ENCODE measurements at places on chromosomes 11 and 22.
A peak's percentile ranks its signal among the peaks of the same experiment; 100 is the strongest.

DNA sequence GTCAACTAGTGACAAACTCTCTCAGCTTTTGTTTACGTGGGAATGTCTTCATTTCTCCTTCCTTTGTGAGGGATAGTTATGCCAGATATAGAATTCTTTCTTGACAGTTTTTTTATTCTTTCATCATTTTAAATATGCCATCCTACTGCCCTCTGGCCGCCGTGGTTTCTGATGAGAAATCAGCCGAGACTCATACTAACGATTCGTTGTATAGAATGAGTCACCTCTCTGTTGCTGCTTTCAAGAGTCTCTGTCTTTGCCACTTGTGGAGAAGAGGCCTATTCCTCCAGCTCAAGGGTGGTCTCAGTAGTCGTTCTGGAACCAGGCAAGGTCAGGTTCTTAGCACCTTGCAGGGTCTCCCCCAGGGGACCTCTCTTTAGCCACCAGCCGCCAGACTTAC, 8.0 kb downstream of the MYO7A start:
- DNase-seq, result peak; percentile 42

GRCh38 chr11:46210133-46210636, 67.3 kb upstream of the CREB3L1 start:
- DNase-seq, result peak; percentile 68

GRCh38 chr11:488992-489391, 18.1 kb downstream of the RNH1 start:
- DNase-seq, result no peak

GRCh38 chr11:132307309-132308020, 937.0 kb downstream of the NTM start:
- no peak for DNase-seq

DNA sequence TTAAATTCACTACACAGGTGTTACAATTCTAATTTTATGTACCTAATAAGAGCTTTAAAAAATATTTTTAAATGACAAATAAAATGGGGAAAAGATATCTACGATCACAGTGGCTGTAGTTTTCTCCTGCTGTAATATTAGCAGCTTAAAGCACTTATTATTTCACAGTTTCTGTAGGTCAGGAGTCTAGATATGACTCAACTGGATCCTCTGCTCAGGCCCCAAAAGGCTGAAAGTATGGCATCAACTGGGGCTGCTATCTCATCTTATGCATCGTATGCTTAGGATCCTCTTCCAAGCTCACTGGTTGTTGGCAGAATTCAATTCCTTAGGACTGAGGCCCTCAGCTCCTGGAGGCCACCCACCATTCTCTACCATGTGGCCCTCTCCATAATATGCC, 12.8 kb downstream of the FBXO3 start:
- no peak for DNase-seq

- no peak for DNase-seq
These were observed 36.2 kb downstream of the FZD4 start for GRCh38 chr11:86918973-86919372.

DNA sequence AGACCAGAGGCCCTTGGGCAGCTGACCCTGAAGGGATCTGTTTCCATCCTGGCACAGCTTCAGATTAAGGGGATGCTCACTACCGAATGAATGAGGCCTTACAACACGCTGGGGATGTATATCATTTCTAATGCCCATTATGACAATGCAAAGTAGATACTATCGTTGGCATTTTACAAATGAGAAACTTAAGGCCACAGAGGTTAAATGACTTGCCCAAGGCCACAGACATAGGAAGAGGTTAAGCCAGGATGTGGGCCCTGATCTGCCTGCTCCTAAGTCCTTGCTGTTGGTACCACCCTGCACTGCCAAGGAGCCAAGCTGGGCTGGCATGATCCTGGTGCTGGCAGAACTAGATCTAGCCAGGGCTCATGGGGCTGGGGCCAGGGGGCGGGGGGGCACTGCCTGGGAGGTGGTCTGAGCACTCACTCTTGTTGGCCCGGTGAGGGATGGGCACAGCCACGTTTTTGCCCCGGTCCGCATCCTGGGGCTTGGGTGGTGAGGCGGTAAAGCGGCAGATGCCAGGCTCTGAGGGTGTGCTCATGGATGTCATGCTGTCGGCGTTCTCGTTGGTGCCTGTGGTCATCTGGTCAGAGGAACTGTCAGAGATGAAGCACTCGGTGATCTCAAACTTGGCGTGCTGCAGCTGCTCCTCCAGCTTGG, 102.8 kb downstream of the CEP164 start:
- DNase-seq, result no peak

DNA sequence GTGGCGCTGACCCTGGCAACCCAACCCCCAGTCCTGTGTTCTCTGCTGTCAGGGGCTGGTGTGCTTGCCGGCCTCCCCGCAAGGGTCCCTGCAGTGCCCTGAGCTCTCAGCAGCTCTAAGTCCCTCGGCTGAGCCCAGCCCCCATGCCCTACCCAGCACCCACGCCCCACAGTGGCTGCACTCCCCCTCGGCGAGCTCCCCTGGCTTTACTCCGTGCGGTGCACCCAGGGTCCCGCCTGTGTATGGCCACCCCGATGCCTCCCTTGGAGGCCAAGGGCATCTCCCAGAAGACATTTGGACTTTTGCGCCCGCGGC, 72.5 kb upstream of the SHISAL1 start:
- DNase-seq, result no peak

DNA sequence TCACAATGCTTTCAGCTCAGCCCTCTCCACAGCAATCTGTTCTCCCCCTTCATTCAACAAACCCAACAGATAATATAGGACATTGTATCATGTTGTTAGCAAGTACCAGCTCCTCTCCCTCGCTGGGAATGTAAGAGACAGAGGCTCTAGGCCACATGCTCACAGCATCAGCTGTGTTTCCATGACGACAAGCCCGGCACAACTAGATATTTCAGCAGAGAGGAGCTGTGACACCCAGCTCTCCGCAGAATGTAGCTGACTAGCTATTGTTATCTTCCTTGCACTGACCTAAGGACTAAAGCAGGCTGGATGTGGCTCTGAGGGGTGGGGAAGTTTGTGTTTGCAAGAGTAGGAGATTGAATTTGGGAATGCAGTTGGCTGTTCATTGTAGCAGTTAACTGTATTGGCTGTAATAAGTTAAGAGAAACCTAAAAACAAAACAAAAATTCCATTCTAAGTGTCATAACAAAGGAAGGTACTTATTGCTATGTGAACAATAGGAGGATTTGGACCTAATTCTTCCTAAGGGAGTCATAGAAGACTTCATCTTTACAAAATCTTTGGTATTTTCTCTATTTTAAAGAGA, 28.0 kb upstream of the RRAS2 start:
- DNase-seq, result no peak

GRCh38 chr11:124900464-124900863, 2.8 kb upstream of the ROBO4 start:
- peak; percentile 78 for DNase-seq

DNA sequence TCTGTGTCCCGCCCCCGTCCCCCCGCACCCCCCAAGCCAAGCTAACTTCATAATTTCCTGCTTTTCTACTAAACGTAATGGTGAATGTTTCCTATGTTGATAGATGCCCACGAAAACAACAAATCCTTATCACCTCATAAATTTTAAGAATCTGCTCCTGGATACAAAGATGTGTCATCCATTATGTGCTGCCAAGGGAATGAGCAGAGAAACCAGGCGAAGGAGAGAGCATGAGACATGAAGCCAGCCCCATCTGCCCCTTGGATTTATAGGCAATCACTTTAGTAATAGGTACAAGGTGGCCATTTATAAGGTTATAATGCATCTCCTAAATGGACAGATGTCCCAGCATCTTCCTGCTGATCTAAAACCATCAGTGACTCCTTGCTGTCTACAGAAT, 30.3 kb downstream of the LAYN start:
- DNase-seq, result no peak

DNA sequence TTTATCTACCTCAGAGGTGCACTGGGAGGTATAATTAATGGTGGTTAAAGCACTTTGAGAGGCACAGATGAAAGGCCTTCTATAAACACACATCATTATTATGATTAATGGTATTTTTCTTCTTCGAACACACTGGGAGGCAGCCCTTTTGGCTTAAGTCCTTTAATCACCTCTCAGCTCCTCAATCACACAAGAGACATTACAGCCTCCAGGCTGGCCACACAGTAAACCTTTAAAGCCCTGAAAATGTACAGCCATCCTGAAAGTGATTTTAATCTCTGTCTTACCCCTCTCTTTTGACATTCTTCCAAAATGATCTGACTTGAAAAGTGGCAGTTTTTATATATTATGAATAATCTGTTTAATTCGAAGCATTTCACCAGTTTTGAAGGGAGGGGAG, 54.3 kb upstream of the VSTM5 start:
- no peak for DNase-seq

GRCh38 chr11:103499710-103500340, 390.6 kb downstream of the DYNC2H1 start:
- DNase-seq, result no peak

DNA sequence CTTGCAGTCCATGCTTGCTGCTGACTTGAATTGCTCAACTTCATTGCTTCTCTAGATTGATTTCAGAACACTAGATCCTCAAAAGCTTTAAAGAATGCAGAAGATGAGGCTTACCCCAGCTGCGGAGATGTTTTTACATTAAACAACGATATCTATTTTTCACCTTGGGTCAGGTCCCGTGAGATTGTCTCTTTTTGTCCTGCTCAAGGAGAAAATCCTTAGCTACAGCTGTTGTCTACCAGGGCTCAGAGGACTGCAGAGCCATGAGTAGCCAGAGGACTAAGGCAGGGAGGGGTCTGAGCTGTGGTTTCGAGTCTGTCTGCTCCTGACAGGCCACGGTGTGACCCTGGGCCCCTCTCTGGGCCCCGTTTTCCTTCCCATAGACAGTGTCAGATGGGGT, 51.4 kb downstream of the PKNOX2 start:
- DNase-seq, result no peak

- DNase-seq, result no peak
These were observed 26.8 kb upstream of the JAM3 start for GRCh38 chr11:134041791-134042696.

DNA sequence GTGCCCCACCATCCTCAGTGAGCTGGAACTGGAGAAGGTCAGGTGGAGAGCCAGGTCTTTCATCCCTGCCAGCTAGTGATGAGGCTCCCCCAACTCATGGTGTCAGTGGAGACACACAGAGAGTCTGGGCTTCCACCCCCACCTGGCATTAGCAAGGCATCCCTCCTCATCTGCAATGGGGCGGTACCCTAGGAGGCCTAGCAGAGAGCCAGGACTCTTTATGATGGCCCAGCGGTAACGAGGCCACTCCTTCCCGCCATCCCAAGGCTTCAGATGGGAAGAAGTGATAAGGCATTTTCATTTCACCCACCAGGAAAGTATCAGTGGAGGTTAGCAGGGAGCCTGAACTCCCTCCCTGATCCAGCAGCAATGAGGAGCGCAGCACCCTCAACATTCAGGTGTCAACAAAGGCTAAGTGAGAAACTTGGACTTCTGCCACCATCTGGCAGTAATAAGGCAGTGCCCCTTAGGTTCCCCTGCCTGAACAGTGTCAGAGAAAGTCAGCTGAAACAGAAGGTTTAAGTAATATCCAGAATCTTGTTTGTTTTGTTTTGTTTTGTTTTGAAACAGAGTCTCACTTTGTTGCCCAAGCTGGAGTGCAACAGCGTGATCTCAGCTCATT, 40.5 kb upstream of the FBLN1 start:
- no peak for DNase-seq

DNA sequence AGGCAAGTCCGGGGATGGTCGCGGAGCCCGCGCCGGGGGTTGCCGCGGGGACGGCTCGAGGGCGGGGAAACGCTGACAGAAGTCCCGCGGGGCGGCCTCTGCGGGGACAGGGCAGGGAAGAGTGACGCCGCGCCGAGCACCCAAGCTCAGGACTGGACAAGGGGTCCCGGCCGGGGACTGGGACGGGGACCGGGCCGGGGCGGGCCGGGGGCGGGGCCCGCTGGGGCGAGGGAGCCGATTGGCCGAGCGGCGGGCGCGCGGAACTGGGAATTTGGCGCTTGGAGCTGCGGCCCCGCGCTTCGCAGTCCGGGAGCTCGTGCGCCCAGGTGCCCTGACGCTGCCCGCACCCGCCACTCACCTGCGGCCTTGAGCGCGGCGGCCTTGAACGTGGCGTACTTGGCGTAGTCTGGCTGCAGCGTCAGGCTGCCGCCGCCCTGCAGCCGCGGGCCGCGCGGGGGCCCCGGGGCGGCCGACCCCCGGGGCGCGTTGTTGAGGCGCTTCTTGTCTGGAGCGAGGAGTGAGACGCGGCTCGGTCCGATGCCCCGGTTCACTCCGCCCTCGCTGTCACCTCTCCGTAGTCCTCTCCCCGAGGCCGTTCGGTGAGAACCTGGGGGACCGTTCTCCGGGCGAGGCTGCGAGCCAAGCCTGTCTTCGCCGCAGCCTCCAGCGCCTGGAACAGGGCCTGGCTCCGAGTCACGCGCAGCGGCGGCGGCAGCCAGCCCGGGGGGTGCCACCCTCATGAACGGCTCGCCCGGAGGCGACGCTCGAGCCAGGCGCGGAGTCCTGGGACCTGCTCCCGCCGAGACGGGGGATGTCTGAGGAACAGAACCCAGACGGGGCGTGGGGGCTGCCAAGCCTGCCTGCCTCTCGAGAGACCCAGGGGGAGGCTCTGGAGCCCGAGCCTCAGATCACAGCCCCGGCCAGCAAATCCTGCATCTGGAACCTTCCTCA, 4.5 kb downstream of the SHISA8 start:
- DNase-seq, result no peak

DNA sequence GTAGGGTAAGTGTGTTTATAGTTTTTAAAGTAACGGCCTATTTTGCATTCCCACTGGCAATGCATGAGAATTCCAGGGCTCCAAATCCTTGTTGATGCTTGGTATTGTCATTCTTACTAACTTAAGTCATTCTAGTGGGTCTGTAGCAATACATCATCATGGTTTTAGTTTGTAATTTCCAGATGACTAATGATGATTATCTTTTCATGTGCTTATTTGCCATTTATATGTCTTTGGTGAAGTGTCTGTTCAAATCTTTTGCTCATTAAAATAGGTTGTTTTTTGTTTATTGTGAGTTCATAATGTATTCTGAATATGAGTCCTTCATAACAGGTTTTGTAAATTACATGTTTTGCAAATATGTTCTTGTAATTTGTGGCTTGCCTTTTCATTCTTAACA, 31.2 kb downstream of the MTMR3 start:
- no peak for DNase-seq

DNA sequence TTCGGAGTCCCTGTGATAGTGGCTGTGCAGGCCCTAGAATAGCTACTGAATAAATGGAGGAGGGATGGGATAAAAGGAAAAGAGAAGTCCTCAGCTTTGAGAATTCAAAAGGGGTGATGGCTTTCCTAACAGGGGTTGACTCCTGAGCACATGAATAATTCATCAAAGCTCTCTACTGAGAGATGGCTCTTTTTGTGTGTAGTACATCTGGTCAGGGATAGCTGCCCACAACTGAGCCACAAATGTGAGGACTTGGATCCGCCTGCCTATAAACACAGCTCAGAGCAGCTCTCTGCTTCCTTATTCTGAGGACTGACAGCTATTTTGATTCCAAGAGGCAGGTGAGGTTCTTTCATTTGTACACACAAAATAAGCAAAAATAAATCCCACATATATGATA, 82.3 kb downstream of the USP35 start:
- no peak for DNase-seq

All from urothelium cell line (cell line).